HL-60 (cell line): ENCODE measurements at places on chromosomes 1 and 21.

DNA sequence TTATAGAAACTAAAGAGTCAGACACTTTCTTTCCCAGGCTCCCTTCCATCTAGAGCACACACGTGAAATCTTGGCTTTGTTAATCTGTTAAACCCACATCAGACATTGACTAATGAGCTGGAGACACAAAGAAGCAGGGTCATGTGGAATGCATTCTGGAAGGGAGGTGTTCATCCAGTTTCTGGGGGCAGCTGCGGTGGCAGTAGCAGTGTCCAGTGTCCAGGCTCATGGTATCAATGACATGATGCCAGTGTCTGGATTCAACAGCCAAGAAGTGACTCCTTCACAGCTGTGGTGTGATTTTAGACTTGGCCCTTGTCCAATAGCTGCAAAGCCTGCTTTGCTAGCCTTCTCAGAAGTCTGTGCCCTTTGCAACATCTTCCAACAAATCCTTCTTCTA is 95.2 kb downstream of the NTPCR start:
- DNase-seq: no peak

DNA sequence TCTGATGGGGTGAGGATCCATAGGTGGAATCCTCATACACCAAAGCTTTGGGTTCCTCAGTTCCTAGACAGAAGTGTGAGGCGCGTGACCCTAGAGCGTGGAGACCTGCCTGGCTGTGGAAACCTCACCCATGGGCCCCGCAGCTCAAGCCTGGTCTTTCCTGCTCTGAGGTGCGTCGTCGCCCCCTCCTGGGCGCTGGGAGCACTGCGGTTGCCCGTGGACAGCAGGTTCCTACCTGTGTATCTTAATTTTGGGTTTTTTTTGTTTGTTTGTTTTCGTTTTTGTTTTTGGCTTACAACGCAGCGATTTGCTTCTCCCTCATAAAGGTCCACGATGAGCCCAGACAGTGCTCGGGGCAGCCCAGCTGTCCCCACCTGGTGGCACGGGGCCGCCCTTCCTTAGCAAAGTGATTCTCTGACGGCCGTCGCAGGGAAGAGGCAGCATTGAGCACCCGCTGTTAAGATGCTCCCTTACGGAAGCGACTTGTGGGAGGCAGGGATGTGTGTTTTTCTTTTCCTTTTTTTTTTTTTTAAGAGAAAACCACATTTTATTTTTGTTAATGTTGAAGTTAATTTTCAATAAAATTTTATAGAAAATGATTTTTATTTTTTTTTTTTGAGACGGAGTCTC is 36.5 kb upstream of the TRAPPC10 start:
- peak; percentile 83 for DNase-seq

GRCh38 chr1:6969106-6969505 is 183.9 kb downstream of the CAMTA1 start:
- DNase-seq: no peak

DNA sequence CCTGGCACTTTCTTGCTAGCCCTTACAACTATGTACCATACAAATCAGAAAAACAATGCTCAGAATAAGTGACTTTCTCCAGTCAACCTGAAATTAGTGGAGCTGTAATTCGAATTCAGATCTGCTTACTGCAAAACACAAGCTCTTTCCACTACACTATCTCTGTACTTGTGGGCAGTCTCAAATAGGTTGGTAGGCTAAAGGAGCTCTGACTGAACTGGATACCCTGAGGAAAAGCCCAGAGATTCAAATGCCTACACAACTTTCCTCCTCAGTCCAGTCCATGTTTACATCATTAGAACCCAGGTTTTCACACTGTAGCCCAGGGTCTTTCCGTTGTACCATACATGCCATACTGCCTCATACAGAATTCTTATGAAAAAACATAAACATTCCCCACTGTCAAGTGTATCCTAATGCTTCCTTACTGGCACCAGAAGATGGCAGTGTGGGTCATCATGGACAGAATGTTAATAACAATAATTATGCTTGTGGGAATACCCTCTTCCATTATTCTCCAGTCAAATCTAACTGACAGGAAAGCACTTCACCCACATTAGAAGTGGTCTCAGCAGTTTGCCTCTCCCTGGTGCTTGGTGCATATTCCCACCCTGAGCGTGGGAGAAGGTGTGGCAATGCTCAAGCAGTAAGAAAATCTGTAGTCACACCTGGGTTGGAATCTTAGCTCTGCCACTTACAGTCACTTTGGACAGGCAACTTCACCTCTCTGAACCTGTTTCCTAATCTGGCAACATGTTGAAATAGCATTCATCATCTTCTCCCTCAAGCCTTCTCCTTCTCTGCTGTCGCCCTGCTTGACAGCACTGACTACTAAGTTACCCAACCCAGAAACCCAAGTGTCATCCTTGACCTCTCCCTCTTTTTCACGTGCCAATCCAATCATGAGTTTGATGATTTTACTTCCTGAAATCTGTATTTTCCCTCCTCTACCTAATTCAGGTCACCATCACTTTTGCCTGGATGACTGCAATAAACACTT is 14.4 kb upstream of the ZFYVE9 start:
- peak; percentile 22 for DNase-seq

DNA sequence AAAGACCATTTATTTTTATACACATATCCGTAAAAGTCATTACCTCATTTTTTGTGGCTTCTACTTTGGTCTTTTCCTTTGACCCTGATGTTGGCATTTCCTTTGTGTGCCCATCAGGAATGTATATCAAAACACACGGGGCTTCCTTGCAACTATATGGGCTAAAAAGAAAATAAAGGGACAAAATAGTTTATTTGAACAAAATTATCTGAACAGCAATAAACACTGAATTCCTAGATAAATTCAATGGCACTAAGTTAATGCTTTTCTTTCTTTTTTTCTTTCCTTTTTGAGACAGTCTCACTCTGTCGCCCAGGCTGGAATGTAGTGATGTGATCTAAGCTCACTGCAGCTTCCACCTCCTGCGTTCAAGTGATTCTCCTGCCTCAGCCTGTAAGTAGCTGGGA is 45.2 kb downstream of the EPRS1 start:
- no peak for DNase-seq

DNA sequence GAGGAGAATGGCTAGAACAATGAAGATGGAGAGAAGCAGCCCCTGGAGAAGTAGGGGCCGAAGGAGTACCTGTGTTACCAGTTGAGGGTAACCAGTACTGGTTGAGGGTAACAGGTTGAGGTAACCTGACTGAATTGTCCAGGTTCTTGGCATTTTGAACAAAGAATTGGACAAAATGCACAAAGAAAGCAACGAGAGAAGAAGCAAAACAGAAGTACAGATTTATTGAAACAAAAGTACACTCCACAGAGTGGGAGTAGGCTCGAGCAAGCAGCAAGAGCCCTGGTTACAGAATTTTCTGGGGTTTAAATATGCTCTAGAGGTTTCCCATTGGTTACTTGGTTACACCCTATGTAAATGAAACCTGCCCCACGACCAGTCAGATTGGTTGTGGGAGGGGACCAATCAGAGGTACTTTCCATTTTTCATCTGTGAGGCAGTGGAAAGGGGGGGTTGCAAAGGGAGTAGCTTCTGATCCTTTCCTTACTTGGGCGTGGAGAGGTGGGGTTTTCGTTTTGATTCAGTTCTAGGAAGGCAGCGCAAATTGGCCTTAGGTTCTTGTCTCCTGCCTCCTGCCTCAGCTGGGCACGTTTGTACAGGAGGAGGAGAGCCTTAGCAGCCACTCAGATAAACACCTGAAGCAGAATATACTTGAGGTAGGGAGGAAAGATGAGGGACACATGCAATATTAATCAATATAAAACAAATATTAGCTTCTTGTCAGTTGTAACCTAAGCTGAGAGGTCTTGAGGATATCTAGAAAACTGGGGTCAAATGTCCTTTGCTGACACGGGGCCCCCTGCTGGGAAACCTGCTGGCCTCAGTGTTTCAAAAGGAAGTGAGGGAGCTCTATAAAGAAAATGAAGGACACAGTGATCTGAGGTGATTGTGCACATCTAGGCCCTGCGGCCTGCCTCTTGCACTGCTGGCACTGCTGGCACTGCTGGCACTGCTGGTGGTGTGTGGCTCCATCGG is 14.3 kb upstream of the LSM10 start:
- no peak for DNase-seq
